ENCODE measurements at places on chromosomes 2 and 18. TPM values are rescaled to one million over a fixed set of nuclear protein-coding genes. Genes with fewer than 3 reads are reported as not detected.

The PUM2 gene
- 52.9 TPM for total RNA-seq

The RANBP2 gene
- 18.3 TPM for total RNA-seq

The GPR55 gene
- total RNA-seq = not detected

The SNTG2 gene
- not detected for total RNA-seq

The CROCC2 gene
- not detected for total RNA-seq

The SERPINB11 gene
- not detected for total RNA-seq

The ZNF804A gene
- not detected for total RNA-seq

The PID1 gene
- total RNA-seq = 3.3 TPM
